ENCODE measurements at places on chromosomes 1 and 21.
A peak's percentile ranks its signal among the peaks of the same experiment; 100 is the strongest.

- no peak for DNase-seq
These were observed 27.5 kb downstream of the SLC22A15 start for GRCh38 chr1:116003823-116004222.

DNA sequence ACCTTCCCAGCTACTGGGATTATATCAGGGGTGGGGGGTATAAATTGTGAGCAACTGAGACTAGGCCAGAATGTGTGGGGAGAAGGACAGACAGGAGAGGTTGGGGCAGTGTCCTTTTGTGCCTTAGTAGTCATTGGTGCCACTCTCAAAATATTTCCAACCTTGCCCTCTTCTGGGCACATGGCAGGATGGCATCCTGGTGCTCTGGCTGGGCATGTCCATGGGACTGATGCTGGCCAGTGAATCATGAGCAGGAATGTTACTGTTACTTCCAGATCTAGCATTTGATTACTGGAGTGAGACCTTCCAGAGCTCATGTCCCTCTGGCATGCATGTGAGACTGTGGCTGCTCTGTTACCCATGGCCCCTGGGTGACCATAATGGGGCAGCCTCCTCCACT, 151.2 kb downstream of the MATN1 start:
- no peak for DNase-seq

GRCh38 chr1:98706173-98706843, 44.8 kb downstream of the SNX7 start:
- no peak for DNase-seq

DNA sequence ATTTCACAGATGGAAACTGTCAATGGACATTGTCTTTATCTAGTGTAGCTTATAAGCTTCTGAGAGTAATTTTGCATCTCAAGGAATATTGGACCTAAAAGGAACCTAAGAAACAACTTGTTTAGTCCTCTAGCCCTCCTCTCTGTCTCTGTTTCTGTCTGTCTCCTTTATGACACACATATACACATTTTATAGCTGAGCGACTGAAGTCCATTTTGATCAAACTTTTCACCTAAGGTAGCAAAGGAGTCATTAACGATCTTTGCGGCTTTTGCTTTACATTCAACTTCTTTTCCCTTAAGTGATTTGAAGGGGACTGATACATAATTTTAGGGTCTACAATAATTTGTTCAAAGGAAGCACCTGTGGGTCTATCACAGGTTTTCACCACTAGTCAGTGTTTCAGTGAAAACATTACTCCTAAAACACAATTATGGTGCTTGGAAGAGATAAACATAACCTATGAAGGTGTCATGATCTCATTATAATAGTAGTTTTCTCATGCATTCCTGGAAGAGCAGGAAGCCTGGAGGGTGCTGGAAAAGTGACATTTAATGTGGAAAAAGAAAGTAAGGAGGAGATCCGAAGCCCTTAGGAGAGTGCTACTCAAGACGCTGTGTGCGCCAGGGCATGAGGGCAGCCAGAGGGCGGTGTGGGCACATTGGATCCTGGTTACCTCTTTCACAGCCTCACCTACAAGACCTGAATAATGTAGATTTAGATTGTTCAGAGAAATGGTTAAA, 248.6 kb downstream of the DNM3 start:
- peak; percentile 34 for DNase-seq

DNA sequence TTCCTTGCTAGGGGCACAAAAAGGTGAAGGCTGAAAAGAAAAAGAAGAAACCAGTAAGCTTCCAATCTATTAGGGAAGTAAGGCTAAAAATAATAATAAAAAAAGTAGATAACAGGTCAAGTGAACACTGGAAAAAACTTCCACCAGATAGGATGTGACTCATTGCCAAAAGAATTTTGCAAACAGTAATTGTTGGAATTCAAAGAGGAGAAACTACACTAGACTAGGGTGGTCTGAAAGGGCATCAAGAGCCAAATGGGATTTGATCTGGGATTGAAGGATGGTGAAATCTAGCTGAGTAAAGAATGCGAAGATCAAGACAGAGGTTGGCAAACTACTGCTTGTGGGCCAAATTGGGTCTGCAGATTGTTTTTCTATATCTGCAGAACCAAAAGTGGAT, 6.0 kb upstream of the ST6GALNAC3 start:
- DNase-seq = no peak

DNA sequence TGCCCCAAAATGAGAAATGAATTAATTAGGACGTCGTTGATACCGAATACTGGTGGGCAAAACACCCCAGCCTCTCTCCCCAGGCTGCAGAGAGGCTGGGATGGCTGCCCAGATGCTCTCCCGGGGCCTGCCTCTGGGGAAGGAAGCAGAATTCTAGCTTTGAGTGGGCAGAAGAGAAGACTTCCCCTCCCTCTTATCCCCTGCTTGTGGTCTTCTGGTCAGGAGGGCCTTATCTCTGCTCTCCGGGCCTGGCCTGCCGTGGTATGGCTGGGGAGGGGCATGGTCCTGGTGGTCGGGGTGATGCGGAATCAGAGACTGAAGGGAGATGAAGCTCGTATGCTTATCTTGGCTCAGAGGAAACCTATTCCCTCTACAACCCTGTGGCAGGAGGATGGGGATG, 9.8 kb upstream of the CSF3R start:
- DNase-seq = no peak

DNA sequence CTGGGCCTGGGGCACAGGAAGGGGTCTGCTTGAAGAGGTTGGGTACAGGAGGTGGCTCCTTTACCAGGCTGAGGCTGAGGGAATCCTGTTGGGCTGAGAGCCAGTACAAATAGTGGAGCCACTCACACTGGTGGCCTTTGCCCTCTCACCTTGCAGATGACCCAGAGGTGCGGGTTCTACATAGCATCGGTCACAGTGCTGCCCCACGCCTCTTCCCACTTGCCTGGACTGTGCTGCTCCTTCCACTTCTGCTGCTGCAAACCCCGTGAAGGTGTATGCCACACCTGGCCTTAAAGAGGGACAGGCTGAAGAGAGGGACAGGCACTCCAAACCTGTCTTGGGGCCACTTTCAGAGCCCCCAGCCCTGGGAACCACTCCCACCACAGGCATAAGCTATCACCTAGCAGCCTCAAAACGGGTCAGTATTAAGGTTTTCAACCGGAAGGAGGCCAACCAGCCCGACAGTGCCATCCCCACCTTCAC, 1.8 kb upstream of the SLC50A1 start:
- no peak for DNase-seq

GRCh38 chr1:84722794-84723193, 32.5 kb upstream of the SSX2IP start:
- DNase-seq = no peak
